GM12892 (cell line): ENCODE measurements at places on chromosomes 12 and 14.

DNA sequence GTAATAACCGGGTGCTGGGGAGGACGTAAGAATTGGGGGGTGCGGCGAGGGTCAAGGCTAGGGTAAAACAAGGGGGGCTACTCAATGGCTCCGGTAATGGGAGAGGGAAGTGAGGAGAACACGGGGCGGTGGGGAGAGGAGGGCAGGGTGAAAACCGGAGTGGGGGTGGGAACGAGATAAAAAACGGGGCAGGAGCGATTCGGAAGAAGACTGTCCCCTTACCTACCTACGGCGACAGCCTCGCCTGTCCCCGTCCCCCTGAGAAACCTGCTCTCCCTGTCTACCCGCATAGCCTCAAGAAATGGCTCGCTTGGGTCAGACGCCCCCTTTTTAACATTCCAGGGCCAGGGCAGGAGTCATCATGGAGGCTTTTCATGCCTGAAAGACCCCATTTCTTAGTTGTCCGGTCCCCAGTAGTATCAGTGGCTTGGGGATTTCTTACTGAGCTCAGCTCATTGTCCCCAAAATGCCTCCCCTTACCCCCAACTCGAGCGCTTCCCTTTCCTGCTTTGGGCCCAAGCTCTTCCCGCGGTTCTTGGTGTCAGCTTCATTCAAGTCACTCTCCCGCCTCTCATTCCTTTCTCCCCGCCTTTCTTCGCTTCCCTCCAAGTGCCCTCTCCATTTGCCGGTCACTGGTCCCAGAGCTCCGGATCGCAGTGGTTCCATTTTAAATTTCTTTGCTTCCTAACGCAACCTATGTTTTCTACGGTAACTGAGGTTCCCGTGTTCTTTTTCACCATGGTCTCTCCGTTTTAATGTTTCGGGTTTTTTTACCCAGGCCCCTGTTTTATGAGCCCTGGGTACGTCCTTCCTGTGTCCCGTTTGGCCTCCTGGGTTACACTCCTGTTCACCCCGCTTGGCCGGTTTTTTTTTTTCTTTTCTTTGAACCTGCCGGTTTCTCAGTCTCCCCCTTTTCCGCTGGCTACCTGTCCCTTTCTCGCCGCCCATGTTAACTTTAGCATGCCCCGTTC is 1.2 kb upstream of the WSB2 start:
- DNase-seq, result peak; percentile 34

DNA sequence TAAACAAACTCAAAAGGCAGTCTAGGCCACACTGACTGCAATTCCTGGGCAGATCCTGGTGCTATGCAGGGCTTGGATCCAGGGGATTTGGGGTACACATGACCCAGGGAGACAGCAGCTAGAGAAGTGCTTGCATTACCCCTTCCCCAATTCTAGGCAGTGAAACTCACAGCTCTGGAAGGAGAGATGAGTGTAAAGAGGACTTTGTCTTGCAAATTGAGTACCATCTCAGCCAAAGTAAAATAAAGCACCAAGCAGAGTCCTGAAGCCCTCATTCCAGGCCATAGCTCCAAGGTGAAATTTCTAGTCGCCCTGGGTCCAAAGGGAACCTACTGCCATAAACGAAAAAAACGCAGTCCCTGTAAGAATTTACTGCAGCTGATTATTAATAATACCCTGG is 644.9 kb upstream of the FLRT2 start:
- no peak for DNase-seq

DNA sequence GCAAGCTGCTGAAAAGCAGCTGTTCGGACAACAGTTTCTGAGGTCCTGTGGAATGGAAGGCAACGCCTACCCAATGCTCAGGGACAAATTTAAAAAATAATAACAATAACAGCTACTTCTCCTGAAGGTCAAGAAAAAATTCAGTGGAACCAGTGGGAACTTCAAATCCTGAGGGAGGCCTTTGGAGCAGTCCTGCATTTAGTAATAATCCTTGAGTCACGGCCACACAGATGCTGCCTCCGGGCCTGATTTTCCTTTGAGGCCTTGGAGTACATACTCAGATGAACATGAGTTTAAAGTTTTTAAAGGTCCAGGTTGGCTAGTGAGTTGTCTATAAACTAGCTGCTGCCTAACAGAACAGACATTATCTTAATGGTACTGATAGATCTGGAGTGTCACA is 268.0 kb downstream of the MSRB3 start:
- DNase-seq, result no peak

DNA sequence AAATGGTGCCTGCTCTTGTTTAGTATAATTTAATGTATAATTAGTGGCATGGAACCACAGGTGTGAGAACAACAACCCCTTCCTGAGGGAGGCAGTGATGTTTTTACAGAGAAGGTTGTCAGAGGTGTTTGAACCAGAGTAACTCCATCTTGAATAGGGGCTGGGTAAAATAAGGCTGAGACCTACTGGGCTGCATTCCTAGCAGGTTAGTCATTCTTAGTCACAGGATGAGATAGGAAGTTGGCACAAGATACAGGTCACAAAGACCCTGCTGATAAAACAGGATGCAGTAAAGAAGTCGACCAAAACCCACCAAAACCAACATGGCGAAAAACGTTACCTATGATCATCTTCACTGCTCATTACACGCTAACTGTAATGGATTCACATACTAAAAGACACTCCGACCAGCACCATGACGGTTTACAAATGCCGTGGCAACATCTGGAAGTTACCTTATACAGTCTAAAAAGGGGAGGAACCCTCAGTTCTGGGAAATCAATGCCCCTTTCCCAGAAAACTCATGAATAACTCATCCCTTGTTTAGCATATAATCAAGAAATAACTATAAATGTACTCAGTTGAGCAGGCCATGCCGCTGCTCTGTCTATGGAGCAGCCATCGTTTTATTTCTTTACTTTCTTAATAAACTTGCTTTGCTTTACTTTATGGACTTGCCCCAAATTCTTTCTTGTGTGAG is 47.8 kb upstream of the LTA4H start:
- DNase-seq, result no peak

DNA sequence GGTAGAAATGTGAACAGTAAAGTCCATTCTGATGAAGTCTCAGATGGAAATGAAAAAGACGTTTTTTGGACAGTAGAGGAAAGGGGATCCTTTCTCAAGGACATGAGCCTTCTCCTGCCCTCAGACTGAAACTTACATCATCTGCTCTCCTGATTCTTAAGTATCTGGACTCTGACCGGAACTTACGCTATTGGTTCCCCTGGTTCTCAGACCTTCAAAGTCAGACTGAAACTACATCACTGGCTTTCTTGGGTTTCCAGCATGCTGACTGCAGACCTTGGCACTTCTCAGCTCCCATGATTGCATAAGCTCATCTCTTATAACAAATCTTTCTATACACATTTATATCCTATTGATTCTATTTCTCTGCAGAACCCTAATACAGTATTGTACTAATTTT is 291.0 kb downstream of the SNAPC1 start:
- DNase-seq, result no peak
